ENCODE measurements at places on chromosomes 1 and 21. TPM values are rescaled to one million over a fixed set of nuclear protein-coding genes. Genes with fewer than 3 reads are reported as not detected.

Gene B4GALT3
- 52.5 TPM for polyA plus RNA-seq

Gene KCNJ10
- polyA plus RNA-seq: 81.6 TPM

Gene ALG6
- polyA plus RNA-seq: 19.4 TPM

Gene UBE2U
- polyA plus RNA-seq: not detected

Gene NTMT2
- polyA plus RNA-seq: 0.36 TPM

Gene THEM4
- 34.0 TPM for polyA plus RNA-seq

Gene SERPINC1
- 0.18 TPM for polyA plus RNA-seq

Gene FCRL6
- polyA plus RNA-seq: not detected

Gene KIF17
- 9.3 TPM for polyA plus RNA-seq

Gene TMEM59
- polyA plus RNA-seq: 254 TPM

Gene CYP4B1
- 0.46 TPM for polyA plus RNA-seq

Gene CELA2B
- 0.78 TPM for polyA plus RNA-seq

Gene TRIM58
- polyA plus RNA-seq: 8.9 TPM
